Stimulated activated CD8-positive, alpha-beta memory T cell treated with anti-CD3 and anti-CD28 coated beads, Interleukin-2, amount 100 ng/mL, for 48 hours (primary cell): ENCODE measurements at places on chromosomes 2 and 18.
A peak's percentile ranks its signal among the peaks of the same experiment; 100 is the strongest.

DNA sequence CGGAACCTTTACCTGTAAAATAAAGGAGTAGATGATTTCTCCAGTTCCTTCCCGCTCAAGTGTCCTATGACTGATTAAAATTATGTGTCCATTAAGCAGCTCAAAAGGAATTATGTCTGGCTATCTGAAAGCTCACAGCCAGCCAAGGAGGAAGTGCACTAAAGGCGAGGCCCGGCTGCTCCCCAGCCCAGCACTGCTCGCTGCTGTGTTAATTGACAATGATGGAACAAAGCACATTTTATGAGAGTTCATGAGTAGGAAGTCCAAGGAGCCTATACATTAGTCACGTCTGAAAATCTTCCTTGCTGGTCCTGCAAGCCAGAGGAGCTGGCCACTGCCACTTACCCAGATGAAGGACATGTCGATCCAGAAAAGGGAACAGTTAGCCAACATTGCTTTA lies 14.3 kb downstream of the TTC32 start:
- DNase-seq, result no peak

GRCh38 chr18:34153711-34154110 lies 71.0 kb downstream of the NOL4 start:
- no peak for DNase-seq

DNA sequence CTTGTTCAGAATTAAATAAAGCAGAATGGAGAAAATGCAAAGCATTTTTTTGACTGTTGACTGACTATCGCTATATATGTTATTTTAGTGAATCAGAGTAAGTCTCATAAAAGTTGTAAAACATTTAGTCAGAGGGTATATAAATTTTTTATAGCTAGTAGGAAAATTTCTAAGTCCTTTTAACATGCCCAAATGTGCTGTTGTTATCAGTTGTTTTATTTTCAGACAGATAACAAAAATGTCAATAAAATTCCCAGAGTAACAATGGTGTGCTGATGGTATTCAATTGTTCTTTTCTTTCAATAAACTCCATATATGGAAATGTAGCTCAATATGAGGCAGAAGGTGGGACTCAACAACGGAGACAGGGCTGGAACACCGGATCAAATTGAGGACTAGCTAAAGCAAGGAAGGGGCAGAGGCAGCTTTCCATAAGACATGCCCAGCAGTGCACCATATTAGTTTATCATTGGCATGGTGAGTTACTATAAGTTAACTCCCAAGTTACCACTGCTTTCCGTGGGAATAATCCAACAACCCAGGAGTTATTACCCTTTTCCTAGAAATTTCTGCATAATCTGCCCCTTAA lies 26.6 kb downstream of the GULP1 start:
- no peak for DNase-seq

DNA sequence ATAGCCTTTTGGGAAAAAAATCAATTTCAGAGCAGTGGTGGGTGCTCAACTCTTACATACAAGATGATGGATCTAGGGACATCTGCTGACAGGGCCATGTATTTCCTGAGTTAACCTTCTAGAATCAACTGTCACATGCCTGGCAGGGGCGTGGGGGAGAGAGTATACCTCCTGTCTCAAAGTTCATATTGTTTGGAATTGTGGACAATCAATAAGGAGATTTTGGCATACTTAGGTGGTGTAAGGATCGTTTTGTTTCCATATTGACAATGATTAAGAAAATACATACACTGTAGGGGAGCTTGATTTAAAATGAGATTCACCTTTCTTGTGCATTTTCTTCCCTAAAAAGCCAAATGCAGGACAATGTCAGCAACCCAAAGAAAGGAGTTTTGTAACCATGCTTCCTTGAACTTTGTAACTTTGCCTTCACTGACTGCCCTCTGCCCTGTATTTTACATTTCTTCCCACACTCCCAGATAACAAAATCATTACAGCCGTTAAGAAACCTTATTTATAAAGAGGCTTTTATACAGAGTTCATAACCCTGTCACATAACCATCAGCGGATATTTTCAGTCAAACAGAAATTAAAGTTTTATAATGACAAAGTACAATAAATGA lies 88.4 kb downstream of the MEP1B start:
- DNase-seq, result no peak

- DNase-seq, result no peak
Measured at GRCh38 chr2:209663656-209664055, 108.0 kb upstream of the UNC80 start.

GRCh38 chr2:163312713-163313112 lies 423.1 kb downstream of the FIGN start:
- DNase-seq, result no peak

GRCh38 chr2:58291726-58292438 lies 50.8 kb upstream of the FANCL start:
- no peak for DNase-seq

GRCh38 chr18:48988508-48989303 lies 37.9 kb upstream of the SMAD7 start:
- DNase-seq, result no peak

DNA sequence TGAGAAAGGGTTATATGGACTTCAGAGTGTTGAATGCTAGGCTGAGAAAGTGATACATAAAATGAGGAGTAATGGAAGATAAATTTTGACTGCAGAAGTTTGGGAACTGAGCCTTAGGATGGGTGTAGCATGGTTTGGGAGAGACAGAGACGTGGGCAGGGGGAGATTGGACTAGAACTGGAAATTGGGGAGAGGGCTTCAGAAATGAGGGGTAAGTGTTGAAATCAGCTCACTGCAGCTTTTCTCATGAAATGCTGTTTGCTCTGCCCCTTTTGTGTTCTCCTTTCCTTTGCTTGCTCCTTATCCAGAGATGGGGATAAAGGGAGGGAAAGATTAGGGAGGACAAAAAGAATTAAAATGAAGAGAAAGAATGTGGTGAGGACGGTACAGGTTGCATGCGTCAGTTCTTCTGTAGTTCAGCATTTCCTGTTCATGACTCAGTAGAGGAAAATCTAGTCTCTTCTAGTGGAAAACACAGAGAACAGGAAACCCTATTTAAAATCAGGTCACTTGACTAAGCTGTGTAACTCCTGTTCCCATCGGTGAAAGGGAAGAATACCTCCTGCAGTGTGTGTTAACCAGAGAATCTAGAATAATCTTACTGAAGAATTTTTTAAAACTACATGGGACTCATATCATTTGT lies 105.6 kb downstream of the CRIM1 start:
- DNase-seq, result no peak

- no peak for DNase-seq
Measured at GRCh38 chr18:48500517-48500916, 38.3 kb upstream of the CTIF start.

DNA sequence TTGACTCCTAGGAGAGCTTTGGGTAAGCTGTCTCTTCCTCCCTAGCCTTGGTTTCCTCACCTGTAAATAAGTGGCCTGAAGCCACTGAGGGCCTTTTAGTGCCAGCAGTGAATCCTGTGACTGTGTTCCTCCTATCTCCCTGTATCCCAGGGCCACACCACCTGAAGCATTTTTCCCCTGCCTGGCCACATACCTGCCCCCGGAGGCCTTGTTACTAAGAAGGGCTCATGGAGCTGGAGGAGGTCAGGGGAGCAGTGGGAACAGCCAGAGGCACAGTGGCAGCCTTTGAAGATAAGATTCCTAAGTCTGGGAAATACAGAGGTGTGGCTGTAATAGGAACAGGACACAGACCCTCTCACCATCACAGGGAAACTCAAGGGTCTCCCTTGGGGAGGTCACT lies 162.4 kb downstream of the SMAD7 start:
- DNase-seq, result no peak

- DNase-seq, result no peak
Measured at GRCh38 chr2:44689516-44689915, 252.0 kb upstream of the SIX3 start.

GRCh38 chr2:149291881-149292280 lies 38.5 kb upstream of the LYPD6 start:
- no peak for DNase-seq

DNA sequence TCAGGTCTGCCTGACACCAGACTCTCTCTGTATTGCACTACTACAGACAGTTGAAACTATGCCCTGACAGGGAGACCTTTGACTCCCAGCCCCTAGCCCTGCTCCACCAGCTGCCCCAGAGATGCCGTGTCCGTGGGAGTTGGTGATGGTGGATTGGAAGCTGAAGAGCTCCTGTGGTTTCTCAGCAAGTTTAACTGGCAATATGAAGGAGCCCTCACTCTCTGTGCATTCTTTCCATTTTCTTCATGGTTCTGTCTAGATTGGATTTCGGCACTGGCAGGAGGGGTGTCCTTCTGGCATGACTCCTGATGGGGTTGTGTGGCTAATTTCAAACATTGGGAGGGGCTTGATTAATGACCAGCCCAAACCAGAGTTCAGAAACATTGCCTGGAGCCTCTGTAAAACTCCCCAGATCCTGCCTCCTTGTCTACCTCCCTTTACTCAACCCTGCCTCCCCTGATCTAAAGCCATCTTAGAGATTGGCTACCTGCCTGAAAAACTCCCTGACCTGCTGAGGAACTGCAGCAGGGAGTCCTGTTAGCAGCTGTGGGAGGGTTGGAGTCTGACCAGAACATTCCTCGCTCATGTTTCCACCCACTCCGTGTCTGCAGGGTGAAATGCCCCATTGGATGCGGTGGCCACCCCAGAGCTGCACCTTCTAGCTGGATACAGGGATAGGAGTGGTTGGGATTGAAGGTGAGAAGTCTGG lies 206.9 kb upstream of the SPRED2 start:
- DNase-seq, result no peak

DNA sequence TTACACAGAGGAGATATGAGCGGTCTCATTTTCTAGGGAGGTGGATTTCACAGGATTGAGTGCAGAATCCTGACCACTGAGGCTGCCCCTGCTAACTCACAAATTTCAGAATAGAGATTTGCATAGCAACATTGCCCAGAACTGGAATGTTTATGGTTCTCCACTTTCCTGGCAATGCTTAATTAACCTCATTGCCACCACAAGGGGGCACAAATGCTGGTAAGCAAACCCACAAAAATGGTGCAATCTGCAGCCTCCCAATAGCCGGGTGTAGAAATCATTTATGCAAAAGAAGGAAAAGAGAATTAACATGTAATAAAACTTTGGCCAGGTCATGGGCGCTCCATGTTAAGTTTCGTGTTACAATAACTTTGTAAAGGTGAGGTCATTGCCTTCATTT lies 112.4 kb downstream of the CYRIA start:
- DNase-seq, result peak; percentile 1

- DNase-seq, result no peak
Measured at GRCh38 chr2:71596011-71596410, 142.7 kb downstream of the DYSF start.

- no peak for DNase-seq
Measured at GRCh38 chr18:46370898-46371297, 266.7 kb downstream of the HAUS1 start.

DNA sequence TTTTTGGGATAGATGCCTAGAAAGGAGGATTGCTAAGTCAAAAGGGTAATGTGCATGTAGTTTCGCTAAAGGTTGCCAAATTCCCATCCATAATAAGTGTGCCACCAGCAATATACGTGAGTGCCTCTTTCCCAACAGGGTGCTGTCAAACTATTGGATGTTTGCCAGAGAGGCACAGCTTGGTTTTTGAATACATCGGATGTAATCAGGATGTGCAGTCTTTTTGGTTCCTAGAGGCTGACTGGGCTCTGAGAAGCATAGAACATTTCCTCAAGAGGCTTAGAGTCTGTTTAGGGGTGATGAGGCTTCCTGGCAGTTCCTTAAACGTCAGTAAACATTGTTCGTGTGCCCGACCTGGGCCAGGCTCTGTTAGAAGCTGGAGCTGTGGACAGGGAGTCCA lies 28.0 kb downstream of the AGAP1 start:
- DNase-seq, result no peak

- no peak for DNase-seq
Measured at GRCh38 chr2:69097891-69098655, 85.1 kb downstream of the ANTXR1 start.

DNA sequence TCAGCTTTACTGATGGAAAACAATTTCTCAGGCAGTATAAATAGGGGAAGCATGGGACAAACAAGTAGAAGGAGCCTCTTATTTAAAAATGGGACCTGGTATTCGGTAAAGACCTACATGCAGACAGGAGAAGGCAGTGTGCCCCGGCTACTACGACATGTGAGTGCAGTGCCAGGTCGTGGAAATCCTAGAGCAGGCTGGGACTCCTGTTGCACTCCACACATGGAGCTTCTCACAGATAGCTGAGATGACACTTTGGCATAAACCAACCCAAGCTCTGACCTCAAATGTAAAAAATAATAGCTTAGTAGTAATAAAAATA lies 885 bp upstream of the DSEL start:
- DNase-seq, result no peak

DNA sequence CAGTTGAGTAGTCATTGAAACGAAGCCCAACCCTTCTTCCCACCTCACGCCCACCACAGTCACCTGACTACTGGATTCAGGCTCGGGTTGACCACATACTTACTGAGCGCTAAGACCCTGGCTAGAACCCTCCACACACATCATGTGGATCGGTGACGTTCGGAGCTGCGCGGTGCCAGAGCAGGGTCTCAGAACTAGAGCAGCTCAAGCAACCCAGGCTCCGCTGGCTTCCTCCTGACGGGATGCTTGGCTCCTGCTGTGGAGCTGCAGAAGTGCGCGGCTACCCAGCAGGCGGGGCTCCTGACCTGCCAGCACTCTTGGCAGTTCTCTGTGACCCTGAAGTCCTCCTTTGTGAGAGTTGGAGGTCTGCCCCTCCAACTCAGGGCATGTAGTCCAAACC lies 90.6 kb upstream of the MBOAT2 start:
- DNase-seq, result no peak

- DNase-seq, result no peak
Measured at GRCh38 chr18:57052173-57052572, 94.7 kb upstream of the BOD1L2 start.

DNA sequence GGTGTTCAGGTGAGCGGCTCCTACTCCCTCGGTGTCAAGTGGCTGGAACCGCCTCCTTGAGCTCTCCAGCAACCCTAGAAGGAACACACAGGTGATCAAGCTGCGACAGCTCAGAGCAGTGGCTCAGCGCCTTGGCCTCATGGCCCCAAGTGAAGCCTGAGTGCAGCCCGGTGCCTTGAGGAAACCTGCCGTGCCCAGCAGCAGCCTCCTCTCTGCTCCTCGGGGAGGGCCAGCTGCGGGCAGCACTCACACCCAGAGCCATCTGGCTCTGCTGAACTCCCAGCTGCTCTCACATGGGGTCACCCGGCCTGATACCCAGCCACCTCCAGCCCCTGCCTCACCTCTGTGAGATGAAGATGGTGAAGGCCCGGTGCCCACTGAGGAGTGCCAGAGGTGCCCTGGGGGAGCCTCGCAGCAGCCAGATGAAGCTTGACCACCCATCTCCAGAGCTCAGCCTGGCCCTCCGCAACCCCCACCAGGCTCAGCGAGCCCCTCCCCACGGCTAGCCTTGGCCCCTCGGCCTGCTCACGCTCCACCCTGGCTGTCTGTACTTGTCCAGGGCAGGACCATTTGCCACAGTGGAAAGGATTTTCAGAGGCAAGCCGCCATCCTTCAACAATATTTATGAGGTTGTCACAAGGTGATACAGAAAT lies 70.6 kb upstream of the RAB6C start:
- no peak for DNase-seq
